Activated naive CD8-positive, alpha-beta T cell treated with anti-CD3 and anti-CD28 coated beads, Interleukin-2, amount 10 ng/mL, durations not matched to agents 7 days and 5 days (primary cell): ENCODE measurements at places on chromosomes 11 and 22.

DNA sequence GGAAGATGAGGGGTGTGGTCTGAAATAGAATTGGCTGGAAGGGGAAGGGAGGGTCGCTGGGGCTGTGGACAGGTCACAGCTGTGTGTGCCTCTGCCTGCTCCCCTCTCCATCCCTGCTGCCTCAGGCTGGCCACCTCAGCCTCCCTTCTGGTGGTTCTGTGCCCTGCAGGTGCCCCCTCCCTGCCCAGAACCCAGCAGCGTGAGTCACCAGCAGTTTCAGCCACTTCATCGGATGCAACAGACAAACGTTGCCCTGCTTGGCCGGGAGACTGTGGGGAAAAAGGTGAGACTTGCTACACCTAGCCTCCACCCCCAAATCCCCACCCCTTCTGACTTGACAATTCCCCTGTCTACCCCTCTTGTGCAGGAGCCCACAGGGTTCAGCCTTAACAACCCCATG lies 21.8 kb upstream of the LRRC10B start:
- no peak for DNase-seq

DNA sequence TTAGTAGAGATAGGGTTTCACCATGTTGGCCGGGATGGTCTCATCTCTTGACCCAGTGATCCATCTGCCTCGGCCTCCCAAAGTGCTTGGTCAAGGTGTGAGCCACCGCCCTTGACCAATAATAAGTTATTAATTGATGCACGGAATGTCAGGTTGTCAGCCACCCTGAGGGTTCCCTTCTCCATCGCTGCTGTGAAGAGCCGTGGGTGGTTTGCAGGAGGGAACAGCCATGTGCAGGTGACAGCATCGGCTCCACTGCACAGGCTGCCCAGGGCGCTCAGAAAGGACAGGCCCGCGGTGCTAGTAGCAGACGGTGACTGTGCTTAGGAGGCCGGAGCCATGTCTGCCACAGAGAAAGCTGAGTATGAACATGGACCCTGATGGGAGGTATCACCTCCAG lies 814.0 kb downstream of the BRD1 start:
- peak; percentile 10 for DNase-seq

DNA sequence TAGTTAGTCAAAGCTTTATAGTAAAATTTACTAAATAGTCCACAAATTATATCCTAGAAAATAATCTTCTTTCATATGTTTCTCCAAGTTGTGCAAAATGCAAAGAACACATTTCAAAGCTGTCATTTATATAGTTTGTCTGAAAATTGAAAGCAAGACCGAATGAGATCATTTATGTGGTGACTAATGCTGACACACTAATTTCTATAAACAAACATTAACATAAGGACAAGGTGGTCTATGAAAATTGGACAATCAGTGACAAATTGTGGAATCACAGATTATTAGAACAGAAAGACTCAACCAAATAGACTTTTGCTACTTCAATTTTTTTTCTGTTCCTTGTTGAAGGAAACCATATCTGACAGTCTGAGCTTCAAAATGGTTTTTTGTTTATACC lies 1056.1 kb downstream of the LRRC4C start:
- DNase-seq, result no peak

GRCh38 chr11:56624661-56625110 lies 10.0 kb upstream of the OR5M1 start:
- DNase-seq, result no peak

DNA sequence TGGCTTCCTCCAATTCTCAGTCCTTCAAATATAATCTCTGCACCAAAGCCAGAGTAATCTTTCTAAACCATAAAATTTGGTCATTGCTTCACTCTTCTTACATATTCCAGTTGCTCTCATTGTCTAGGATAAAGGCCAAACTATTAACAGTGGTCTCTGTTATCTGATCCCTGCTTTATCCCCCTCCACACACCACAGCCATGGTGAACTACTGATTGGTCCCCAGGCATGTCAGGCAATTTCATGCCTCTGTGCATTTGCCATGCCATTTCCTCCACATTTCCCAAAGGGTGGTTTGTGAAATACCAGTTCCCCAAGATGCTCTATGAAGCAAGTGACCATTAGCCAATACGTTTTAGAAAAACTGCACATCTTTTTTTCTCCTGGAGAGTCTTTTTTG lies 97.0 kb downstream of the FAM181B start:
- no peak for DNase-seq

DNA sequence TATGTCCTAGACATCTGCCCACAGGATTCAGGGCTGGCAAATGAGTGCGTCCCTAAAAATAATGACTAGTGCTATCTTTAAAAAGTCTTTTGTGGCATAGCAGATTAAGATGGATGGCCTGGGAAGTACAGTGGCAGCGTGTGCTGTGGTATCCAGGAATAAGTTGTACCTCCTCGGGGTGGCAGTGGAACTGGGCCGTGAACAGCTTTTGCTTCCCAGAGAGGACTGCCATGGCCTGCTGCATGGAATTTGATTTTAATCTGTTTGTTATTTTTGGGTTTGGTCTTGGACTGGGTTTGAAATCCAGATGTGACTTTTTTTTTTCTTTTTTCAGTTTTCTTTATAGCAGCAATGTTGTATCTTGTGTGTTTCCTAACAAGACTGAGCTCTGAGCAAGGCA lies 71.3 kb upstream of the PARVG start:
- no peak for DNase-seq

DNA sequence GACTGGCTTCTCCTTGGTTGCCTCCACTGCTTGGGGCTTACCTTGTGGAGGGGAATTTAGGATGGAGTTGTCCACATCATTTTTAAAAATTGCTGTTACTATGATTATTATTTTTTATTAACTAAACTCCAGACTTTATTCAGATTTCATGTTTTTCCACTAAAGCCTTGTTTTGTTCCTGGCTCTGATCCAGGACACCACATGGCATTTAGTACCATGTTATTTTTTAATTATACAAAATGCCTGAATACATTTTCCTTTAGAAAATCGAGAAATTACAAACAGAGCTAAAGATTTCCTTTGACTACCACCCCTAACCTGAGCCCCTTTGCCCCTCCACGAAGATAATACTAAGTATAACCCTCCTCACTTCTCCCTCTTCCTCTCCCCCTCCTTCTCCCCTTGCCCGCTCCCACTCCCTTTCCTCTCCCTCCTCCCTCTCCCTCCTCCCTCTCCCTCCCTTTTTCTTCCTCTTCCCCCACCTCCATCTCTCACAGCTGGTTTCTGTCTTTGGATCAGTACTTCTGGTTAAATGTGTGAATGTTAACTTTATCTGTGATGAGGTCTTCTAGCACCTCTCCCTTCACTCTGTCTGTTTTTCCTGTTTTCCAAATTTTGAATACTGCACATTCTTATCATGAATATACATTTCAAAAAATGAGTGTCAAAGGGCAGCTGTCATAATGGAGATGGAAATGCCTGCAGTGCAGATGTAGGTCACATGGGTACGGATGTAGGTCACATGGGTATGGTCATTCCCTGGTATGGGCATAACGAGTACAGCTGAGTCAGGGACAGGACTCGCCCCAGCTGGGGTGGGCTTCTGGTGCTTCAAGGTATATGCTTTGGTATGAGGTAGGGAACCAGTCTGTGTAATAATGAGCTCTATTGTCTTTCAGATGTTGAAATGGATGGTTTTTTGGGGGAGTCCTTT lies 54.4 kb upstream of the OR4B1 start:
- no peak for DNase-seq

DNA sequence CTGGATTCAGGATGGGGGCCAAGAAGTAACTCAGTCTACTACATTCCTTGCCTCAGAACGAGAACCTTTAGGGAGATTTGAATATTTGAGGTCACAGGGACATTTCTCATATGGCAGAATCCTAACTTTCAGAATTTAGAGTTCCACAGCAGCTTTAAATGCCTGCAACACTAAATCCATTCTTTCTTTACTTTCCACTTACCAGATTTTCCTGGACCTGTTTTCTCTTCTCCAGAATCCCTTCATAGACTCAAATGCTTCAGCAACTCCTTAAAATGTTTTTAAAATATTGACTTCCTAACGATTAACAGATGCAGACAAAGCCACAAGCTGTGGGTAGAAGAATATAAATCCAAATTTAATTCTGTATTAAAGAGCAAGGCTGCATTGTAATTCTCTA lies 63.1 kb downstream of the PRSS23 start:
- DNase-seq, result no peak

DNA sequence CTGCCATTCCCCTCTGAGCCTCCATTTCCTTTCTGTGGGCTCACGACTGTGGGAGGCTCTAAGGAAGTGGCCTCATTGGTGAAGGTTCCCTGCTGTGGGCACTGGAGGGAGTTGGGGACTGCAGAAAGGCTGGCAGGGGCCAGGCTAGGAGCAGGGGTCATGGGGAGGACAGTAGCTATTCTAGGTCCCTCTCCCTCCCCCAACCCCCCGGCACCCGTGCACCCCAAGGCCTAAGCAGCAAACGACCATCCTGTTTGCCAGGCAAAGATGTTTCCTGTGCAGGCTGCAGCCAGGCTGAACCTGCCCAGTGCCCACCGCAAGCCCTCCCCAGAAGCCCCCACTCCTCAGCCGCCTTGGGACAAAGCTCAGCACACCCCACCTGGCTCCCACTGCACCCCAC lies 189.4 kb downstream of the MN1 start:
- no peak for DNase-seq

GRCh38 chr11:32418836-32419235 lies 16.5 kb downstream of the WT1 start:
- no peak for DNase-seq
